CD4-positive, alpha-beta T cell treated with Interleukin-6 at 100 ng/mL for 8 hours (primary cell): ENCODE measurements at places on chromosomes 1 and 21.

GRCh38 chr1:103529746-103530145, 4.2 kb downstream of the RNPC3 start:
- DNase-seq = no peak

DNA sequence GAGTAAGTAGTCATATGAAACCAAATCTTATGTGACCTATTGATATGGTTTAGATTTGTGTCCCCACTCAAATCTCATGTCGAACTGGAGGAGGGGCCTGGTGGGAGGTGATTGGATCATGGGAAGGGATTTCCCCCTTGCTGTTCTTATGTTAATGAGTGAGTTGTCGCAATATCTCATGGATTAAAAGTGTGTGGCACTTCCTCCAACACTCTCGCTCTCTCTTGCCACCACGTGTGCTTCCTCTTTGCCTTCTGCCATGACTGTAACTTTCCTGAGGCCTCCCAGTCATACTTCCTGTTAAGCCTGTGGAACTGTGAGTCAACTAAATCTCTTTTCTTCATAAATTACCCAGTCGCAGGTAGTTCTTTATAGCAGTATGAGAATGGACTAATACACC, 241.2 kb downstream of the RGS7 start:
- DNase-seq = no peak

DNA sequence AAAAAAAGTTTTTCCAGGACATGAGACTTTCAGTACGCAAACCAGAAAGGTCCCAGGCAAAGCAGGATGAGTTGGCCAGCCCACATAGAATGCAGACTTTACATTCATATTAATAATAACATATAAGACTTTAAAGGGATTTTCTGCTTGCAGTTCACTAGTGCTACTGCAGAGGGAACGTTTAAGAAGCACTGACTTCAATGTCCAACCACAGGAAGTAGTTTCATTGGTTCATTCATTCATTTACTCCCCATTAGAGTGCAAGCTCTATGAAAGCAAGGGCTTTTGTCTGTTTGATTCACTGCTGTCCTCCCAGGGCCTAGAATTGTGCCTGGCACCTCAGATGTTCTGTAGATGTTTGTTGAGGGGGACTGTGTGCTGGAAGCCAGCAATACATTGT, 11.8 kb upstream of the SERINC2 start:
- DNase-seq = no peak

DNA sequence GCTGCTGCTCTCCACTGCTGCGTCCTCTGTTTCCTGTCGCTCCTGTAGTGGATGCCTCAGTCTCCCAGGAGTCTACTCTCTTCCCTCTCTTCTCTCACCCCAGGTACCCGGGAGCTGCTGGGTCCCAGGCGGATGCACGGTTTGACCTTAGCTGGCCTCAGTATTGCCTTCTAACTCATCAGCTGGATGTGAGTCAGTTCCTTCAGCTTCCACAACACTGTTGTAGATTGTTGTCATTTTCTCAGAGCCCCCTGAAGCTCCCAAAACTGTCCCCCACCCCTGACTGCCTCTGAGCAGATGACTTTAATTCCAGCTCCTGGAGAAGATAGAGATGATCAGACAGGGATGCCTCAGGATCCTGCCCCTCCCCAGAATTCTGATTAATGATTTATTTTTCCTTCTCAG, 7.2 kb downstream of the CNIH3 start:
- DNase-seq = no peak

GRCh38 chr1:45512641-45513054, 9.0 kb downstream of the PRDX1 start:
- peak; percentile 52 for DNase-seq

DNA sequence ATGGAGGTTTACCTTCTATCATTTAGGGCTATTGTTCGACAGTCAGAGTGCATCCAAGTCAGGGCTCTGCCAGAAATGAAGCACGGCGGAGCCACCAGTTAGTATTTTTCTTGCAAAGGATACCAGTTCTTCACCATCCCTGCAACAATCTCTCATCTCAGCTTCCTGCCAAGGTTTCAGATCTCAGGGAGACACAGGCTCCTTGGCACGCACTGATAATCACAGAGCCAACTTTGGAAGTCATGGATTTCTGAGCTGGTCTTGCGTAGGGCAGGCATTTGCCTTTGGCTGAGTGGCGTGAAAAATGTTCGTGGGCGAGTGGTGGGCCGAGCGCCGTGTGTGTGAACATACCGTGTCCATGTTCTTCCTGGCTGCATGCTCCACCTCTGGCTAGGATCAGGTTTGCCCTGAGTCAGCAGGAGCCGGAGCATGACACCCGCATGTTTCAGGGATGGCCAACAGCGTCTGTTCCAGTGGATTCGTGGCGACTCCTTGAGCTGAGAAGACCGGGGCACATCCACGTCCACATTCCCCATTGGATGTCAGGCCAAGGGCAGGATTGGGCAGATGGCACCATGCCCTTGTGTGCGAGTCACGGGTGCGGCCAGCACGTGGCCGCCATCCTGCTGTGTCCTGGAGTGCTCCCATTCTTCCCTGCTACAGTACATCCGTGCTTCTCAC, 118.5 kb upstream of the C1orf174 start:
- DNase-seq = no peak

GRCh38 chr1:163439471-163439870, 117.7 kb downstream of the NUF2 start:
- no peak for DNase-seq

GRCh38 chr1:118944133-118944532, 44.0 kb downstream of the TBX15 start:
- no peak for DNase-seq

DNA sequence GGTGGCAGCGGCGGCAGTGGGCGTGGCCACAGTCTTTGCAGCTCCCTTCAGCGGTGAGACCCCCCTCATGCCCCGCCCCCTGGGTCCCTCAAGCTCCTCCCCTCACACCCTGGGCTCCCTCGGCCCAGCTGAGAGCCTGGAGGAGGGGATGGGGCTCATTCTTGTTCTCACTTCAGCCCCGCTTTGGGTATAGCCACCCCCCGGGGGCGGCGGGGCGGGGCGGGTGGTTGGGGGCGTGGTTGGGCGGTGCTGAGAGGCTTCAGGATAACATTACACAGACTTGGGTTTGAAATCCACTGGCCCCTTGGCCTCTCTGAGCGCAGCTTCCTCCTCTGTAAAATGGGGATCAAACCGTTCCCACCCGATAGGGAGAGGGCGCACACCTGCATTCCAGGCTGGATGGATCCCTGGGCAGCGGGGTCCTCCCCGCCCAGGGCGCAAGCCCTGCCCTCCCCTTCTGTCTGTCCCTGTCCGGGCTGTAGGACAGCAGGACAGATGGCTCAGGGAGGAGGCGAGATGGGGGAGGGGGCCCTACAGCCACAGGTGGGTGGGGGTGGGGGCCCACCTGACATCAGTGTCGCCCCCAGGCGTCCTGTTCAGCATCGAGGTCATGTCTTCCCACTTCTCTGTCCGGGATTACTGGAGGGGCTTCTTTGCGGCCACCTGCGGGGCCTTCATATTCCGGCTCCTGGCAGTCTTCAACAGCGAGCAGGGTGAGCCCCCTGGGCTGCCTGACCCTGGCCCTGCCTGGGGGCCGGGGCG, 5.1 kb downstream of the CLCNKA start:
- DNase-seq = peak; percentile 16

GRCh38 chr1:74356493-74356892, 121.3 kb downstream of the TNNI3K start:
- no peak for DNase-seq

- DNase-seq = no peak
Observed at GRCh38 chr1:96234299-96234698, 487.3 kb upstream of the PTBP2 start.

- no peak for DNase-seq
Observed at GRCh38 chr1:209208648-209209047, 374.9 kb upstream of the CAMK1G start.

DNA sequence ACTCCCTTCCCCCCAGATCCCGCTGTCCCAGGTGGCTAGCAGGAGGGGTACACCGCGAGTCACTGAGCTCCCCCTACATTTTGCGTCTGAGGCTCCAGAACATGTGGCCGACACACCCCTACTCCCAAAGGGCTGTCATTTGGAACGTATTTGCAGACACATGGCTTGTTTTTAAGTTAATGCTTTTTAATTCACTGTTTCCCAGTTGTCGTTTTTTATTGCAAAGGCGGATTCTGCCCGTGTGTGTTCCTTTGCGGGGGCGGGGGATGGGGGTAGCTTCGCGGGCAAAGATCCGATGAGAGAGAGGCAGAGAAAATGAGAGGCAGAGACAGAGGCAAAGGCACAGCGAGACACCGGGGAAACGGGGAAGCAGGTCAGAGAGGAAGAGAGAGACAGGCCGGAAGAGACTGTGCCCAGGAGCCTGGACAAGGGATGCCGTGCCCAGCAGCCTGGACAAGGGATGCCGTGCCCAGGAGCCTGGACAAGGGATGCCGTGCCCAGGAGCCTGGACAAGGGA, 270.2 kb downstream of the FOXD2 start:
- DNase-seq = no peak

DNA sequence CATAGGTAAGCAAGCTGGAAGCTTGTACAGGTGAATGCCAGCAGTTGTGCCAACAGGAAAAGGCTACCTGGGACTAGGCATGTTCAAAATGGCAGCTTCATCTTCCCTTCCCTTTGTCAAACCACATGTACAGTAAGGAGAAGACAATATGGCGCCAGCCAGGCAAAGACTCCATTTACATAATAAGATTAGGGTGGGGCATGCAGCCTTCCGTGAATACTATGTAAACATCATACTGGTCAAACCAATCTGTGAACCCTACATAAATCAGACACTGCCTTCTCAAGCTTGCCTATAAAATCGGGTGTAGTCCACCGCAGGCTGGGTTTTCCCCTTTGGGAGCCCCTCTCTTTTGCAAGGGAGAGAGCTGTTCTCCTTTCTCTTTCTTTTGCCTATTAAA, 24.6 kb downstream of the ATF3 start:
- DNase-seq = no peak

GRCh38 chr21:45111703-45112102, 37.3 kb downstream of the ADARB1 start:
- DNase-seq = no peak

DNA sequence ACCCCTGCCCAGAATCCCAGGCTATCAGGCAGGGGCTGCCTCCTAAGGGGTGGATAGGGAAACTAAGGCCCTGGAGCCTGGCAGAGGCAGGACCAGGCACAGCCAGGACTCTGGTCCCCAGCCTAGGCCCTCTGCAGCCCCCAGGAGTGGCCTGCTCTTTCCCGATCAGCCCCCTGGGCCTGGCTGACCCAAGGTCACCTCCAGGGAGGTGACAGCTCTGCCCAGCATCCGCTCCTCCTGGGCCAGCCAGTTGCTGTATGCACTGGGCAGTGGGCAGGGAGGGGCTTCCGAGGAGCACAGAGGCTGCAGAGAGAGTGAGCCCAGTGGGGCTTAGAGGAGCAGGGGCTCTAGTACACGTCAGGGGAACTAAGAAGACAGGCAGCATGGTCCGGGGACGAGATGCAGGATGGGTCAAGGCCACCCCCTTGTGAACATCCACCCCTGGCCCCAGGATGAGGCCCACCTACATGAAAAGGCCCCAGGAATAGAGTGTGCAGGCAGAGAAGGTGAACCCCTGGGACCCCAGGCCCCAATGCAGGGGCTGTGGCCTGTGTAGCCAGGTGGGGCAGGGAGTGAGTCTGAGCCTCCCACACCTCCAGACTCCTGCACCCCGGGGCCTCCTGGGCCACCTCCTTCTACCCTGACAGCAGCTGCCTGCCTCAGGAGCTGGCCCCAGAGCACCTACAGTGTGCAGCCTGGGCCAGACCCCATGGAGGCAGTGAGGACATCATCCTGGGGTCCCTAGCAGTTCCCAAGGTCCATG, 32.8 kb downstream of the WNT9A start:
- DNase-seq = no peak

GRCh38 chr1:22628698-22629444, 7.6 kb upstream of the C1QA start:
- DNase-seq = no peak

- DNase-seq = no peak
Observed at GRCh38 chr1:52125736-52126359, 16.0 kb upstream of the ZFYVE9 start.

DNA sequence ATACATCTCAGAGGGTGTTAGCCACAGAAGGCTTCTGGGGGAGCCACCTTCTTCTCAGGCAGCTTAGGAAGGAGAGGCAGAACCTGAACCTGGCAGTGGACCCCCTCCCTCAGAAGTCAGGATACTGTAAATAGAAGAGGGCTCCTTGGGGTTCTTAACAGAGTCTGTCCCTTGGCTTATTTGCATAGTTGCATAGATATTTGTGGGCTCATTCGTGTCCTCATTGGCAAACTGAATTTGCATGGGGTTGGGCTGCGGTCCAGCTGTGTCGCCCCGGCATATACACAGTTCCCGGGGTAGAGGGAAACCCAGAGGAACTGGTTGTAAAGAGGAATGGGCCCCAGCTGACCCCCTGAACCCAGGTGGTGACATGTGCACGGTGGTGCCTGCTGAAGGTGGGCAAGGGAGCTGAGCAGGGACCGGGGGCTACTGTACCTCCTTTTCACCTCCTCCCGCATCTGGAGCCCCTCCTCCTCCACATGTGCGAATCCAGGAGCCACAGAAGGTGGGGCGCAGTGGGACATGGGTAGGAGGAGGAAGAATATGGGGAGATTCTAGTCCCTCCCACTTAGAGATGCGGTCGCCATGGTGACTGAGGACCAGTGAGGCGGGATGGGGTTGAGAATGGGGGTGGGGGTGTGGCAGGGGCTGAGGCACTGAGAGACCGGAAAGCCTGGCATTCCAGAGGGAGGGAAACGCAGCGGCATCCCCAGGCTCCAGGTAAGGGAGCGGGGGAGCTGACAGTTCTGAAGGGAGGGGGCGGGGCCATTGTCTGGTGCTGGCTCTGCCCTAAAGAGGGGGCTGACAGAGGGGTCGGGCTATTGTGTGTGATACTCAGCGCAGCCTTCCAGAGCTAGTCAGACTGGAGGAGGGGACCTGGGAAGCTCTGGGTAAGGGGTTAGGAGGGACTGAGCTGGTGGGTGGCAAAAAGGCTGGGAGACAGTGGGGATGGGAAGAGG, 3.7 kb upstream of the SEMA4A start:
- DNase-seq = no peak

- DNase-seq = no peak
Observed at GRCh38 chr1:56710646-56711045, 65.5 kb downstream of the PRKAA2 start.

- DNase-seq = no peak
Observed at GRCh38 chr1:151408891-151409290, 9.5 kb downstream of the PSMB4 start.

DNA sequence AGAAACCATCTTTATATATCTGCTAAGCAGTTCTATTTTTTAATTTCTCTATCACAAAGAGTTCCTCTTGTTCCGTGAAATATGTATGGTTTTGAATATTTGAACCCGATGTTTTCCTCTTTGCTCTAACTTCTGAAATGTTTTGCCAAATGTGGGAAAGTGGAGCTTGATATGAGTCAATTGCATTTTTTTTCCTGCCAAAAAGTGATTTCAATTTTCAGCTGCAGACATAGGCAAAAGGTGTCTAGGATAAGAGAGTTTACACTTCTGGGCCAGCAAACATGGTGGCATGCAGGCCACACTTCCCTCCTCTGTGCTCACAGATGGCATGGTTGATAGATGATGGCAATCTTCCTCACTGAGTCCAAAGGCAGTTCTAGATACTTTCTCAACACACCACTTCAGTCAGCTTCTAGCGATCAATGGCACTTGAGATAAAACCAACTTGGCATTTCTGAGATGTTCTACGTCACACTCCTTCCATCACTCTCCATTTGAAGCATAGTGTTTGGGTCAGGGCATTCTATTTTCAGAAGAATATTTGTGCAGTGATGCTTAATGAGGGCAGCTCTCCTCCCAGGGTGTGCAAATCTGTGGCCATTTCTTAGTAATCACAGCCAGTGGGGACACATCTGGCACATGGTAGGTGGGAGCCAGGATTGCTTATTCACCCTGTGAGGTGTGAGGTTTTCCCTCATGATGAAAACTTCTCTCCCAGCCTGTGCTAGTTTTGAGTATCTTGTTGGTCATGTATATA, 54.4 kb upstream of the SCAF4 start:
- no peak for DNase-seq

GRCh38 chr1:52551507-52552235, 1.2 kb downstream of the TUT4 start:
- DNase-seq = peak; percentile 28
